ENCODE measurements at places on chromosomes 6 and 20.

DNA sequence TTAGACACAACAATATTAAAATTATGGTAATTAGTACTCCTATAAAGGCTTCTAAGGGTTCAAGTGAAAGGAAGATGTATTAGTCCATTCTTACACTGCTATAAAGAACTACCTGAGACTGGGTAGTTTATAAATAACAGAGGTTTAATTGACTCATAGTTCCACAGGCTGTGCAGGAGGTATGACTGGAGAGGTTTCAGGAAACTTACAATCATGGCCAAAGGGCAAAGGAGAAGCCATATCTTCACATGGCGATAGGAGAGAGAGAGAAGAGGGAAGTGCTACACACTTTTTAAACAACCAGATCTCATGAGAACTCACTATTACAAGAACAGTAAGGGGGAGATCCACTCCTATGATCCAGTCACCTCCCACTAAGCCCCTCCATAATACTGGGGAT lies 52.9 kb downstream of the TINAG start:
- DNase-seq: no peak

DNA sequence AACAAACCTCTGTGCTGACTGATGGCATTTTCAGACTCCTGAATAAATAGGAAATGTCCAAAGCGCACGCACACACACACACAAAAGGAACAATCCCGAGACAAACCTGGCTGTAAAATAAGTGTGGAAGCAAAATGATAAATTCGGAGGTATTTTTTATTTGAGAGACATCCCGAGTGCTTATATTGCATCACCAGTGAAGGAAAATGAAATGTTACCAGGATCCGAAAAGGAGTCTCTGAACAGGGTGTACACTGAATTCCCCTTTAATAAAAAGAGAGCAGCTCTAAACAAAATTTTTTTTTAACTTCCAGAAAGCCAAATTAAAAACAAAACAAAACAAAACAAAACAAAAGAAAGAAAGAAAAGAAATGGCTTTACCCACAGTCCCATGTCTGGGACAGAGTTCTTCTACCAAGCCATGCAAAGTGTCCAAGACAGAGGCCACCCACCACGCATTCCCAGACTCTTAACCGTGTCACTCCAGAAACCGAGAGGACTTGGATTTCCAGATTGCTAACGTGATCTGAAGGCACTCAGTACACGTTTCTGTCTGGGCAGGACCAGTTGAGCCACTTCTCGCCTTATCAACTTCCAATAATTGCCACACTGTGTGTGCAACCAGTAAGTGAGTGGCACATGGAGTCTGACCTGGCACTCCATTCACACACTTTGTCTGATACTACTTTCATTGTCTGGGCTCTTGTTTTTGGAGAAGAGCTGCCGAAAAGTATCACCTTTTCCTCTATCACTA lies 817 bp downstream of the ME1 start:
- DNase-seq: peak; percentile 54

DNA sequence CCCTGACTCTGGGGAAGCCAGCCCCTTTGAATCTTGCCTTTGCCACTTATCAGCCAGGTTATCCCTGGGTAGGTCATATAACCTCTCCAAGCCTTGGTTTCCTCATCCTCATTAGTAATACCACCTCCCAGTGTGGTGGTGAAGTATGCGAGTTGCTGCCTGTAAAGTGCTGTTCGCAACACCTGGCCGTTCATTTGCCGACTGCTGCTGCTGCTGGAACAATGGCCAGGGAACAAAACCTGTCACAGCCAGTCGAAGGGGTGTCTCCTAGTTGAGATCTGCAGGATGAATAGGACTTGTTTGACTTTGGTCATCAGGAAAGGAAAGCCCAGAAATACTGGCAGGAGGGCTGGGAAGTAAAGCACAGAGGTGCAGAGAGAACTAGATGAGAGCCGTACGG lies 6.1 kb downstream of the MANBAL start:
- DNase-seq: no peak

GRCh38 chr6:7878401-7878964 lies 32.1 kb downstream of the TXNDC5 start:
- no peak for DNase-seq

DNA sequence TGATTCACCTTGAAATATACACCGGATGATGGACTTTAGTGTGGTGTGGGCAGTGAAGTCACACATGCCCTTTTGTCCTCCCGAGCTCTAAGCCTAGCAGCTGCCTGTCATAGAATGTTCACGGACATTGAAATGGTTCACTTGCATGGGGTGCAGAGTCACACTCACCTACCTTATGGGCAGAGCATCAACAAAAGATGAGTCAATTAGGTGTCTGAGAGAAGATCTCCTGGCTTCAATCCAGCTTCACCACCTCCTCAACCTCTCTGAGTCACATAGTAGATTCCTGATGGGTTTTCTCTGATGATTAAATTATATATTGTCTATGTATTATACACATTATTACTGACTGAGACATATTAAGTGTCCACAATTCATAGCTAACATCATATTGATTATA lies 48.1 kb upstream of the HLA-E start:
- no peak for DNase-seq

- peak; percentile 84 for DNase-seq
Observed at GRCh38 chr6:123804014-123804786, 535 bp downstream of the NKAIN2 start.

DNA sequence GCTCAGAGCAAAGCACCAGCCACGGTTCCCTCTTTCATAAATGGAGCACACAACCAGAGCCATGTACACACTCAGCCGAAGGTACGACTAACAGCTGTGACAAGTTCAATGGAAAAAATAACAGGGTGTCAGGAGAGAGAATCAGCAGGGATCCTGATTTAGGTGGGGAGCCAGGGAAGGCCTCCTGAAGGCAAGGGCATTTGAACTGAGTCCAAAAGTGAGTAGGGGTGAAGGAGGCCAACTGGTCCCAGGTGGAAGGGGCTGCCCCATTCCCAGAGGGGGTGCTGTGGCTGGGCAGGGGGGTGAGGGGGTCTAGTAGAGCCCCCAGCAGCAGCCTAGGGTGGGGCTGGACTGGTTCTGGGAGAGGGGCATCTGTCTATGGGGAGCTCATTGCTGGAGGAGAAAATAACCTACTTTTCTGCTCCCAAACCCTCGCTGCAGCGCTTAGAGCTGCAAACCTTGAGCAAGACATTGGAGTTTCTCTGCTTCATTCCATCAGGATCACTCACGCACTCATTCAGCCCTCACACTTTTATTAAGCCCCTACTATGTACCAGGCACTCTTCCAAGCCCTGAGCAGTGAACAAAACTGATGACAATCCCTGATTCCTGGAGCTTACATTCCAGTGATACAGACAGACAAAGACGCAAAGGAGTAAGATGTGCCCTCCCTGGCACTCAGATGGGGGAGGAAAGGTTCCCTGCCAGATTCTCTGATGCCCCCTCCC lies 113.5 kb downstream of the TOX2 start:
- no peak for DNase-seq

DNA sequence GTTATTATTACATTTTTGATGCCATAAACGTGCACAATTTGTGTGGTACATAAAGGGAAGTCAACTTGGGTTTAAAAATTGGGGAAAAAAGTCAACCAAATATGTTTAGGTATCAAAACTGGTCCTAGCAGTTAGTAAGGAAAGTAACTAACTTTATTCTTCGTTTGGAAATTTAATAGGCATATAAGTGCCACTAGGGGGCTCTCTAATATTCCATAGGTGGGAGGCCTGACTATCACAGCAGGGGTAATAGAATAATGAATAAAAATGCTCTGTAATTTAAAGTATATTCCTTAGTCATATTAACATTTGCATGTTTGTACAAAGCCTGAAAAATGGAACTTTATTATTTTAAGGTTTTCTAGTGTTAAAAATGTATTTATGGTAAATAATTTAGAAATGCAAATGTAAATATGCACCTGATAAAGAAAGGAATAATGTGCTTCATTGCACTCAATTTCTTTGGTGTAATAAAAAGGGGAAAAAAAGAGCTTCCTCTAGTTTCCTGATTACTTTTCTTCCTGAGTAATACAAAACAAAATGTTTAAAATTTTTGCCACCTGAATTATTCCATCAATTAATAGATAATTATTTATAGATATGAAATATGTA lies 125.7 kb upstream of the HDAC2 start:
- DNase-seq: peak; percentile 17

DNA sequence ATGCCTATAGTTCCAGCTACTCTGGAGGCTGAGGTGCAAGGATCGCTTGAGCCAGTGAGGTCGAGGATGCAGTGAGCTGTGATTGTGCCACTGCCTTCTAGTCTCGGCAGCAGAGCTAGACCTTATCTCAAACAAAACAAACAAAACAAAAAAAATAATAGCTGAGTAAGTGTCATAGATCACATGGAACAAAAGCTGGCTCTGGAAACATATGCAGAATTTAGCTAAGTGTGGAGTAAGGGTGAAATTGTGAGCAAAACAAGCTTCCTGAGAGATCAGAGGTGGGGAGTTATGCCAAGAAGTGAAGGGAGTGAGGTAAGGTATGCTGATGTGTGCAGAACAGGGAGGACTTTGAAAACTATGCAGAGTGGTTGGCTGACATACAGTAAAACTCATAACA lies 18.7 kb downstream of the SGK1 start:
- DNase-seq: no peak

GRCh38 chr20:14609328-14610221 lies 272.2 kb upstream of the FLRT3 start:
- DNase-seq: no peak

DNA sequence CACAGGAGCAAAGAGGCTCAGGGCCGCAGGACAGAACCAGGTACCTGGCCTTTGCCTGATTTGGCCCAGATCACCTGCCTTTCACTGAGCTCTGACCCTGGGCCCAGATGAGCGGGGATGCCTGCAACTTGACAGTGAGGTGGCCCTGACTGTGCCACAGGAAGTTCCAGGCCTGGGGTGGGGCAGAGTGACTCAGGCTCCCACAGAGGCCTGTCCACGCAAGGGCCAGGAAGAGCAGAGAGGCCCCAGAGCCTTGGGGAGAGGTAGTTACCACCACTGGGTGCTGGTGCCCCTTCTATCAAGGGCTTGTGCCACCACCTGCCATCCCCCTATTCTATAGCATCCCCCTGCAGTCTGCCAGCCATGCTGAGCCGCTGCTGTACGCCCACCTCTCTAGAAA lies 4.1 kb upstream of the NOL4L start:
- DNase-seq: no peak

DNA sequence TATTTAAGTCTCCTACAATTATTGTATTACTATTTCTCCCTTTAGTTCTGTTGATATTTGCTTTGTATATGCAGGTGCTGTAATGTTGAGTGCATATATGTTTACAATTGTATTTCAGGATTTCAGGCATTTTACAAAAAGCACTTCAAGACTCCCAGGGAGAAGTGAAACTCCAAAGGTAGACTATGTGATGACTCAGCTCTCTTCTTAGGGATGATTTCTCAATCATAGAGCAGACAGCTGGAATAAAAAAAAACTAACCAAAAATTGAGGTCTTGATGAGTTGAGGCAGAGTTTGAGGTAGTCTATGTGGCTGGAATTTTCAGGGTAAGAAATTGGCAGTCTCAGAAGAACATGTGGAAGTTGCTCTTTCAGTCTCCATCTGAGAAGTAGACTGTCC lies 786.1 kb downstream of the TFAP2A start:
- DNase-seq: no peak

DNA sequence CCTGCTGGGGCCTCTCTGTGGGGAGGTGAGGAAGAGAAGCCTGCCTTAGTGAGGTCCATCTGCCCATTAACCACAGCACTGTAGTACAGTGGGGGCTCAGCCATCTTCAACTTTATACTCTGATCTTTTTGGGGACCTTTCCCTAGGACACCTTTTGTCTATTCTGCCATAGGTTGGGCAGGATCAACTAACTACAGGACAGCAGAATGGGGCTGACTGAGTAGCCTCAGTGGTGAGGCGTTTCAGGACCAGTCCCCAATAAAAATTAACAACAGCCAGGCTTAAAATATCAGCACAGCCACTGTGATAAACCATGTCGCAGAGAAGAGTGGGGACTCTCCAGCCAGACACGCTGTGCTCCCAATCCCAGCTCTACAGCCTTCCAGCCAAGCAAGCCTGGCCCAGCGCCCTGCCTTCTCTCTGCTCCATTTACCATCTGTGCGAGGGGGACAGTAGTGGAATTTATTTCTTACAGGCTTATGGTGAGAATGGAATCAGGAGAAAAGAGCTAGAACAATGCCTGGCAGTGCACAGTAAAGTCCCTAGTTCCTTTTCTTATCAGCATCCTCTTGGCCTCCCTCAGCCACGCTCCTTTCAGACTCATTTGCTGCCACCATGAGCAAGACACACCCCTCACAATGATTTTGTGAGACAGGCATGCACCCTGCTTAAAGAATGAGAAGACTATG lies 75.5 kb downstream of the SLC22A23 start:
- DNase-seq: peak; percentile 72

- DNase-seq: no peak
Observed at GRCh38 chr20:22524393-22525015, 59.9 kb downstream of the FOXA2 start.

- no peak for DNase-seq
Observed at GRCh38 chr6:18053555-18054445, 66.4 kb upstream of the KIF13A start.

- peak; percentile 70 for DNase-seq
Observed at GRCh38 chr6:109979033-109979921, 1.2 kb downstream of the GPR6 start.

DNA sequence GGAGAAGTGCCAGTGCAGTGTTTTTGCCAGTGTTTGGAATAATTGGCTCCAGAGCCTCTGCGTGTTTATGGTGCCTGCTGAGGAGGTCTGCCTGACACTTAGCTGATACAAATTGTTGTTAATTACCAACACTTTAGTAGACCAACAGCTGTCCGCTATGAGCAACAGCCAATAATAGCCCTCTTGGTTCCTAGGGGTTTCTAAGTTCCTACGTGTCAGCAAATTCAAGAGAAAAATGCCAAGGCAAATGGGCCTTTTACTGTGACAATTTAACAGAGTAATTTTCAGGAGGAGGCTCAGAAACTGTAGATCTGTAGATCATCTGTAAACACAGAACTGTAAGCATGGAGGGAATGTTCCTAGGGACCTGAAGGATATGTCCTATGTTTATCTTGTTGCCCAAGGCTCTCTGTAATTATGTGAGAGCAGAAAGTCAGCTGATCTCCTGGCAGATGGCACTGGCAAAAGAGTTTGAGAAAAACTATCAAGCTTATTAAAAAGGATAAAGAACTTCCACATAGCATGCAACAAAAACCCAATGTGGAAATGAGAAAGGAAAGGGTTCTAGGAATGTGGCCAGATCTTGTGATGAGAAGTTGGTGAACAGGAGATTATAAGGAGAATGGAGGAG lies 157.7 kb downstream of the GJA1 start:
- DNase-seq: peak; percentile 9

GRCh38 chr6:74607934-74608333 lies 597.9 kb downstream of the COL12A1 start:
- no peak for DNase-seq

- no peak for DNase-seq
Observed at GRCh38 chr20:10209091-10209490, 9.5 kb upstream of the SNAP25 start.

- DNase-seq: no peak
Observed at GRCh38 chr6:45256697-45257695, 71.1 kb upstream of the RUNX2 start.

GRCh38 chr20:25514747-25515340 lies 70.5 kb downstream of the NINL start:
- no peak for DNase-seq

DNA sequence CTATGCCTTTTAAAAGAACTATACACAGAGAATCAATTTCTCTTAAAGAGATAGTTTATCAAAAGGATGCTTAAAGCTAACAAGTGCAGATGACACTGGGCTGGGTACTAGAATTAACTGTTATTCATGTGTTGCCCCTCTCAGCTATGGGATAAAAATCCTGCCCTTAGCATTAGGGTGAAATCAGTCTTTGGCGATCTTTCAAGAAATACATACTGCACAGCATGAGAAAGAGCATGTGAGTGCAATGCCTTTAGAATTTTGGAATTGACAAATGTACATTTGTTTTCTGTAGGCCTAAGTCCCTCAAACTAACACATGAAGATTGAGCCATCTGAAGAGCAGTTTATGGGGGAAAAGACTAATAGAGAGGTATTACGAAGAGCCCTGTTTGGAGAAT lies 115.4 kb downstream of the ZFP64 start:
- DNase-seq: no peak

Measured in retina (tissue), 1 donor.